ENCODE measurements at places on chromosomes 5 and 9. TPM values are rescaled to one million over a fixed set of nuclear protein-coding genes. Genes with fewer than 3 reads are reported as not detected.

The C5orf58 gene
- total RNA-seq = not detected

- H3K36me3 ChIP-seq = peaks cover 3% of the 10 kb centered on the region
- no peak for DNase-seq
- H3K27ac ChIP-seq = no peak overlapping the region
- H3K27me3 ChIP-seq = peaks cover 11% of the 10 kb centered on the region
Measured at GRCh38 chr9:88663771-88664419, 128.9 kb downstream of the NXNL2 start.

The MLANA gene
- not detected for total RNA-seq

DNA sequence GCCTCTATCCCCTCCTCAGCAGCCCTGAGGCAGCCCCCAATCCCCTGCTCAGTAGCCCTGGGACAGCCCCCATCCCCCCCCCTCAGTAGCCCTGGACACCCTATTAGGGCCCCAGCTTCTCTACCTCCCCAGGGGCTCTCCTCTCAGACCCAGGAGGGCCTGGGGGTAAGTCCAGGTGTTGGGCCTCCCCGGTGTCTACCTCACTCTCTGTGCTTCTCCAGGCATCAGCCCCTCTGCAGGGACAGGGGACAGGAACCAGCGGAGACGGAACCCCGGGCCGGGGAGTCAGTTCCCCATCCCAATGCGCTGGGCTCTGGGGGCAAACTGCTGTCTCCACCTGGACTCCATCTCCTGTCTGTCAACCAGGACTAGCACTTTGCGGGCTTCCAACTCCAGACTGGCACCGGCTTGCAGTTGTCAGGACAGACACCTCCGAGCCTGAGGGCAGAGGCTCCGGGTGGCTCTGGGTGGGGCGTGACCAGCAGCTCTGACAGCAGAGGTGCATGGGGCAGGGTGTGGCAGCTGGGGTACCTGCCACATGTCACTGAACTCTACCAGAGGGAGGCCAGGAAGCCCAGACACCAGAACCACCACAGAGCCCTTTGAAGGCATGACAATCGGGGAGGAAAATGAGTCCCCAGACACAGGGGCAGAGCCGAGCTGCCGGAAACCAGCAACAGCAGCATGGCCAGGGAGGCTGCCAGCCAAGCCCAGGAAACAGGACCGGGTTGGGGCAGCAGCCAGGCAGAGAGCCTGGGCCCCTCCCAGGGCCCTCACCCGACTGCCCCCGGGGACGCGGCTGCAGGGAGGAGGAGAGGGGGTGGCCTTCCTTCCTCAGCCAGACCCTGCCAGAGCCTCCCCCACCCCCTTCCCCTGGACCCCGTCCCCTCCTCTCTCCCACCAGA lies 17.7 kb upstream of the UBAC1 start:
- no peak for DNase-seq
- H3K27ac ChIP-seq = no peak overlapping the region
- H3K4me1 ChIP-seq = peaks cover 8% of the 10 kb centered on the region
- no peaks in the 10 kb centered on the region for H3K27me3 ChIP-seq
- no peaks in the 10 kb centered on the region for H3K36me3 ChIP-seq

GRCh38 chr5:178399701-178400095 lies 167.1 kb upstream of the PHYKPL start:
- H3K36me3 ChIP-seq = peaks cover 4% of the 10 kb centered on the region
- H3K27ac ChIP-seq = no peak overlapping the region
- DNase-seq = no peak
- H3K4me1 ChIP-seq = peaks cover 41% of the 10 kb centered on the region

The IRX1 gene
- 24.8 TPM for total RNA-seq

The DRD1 gene
- not detected for total RNA-seq

The OTULINL gene
- total RNA-seq = 3.4 TPM
